ENCODE measurements at places on chromosomes 11 and 22.

DNA sequence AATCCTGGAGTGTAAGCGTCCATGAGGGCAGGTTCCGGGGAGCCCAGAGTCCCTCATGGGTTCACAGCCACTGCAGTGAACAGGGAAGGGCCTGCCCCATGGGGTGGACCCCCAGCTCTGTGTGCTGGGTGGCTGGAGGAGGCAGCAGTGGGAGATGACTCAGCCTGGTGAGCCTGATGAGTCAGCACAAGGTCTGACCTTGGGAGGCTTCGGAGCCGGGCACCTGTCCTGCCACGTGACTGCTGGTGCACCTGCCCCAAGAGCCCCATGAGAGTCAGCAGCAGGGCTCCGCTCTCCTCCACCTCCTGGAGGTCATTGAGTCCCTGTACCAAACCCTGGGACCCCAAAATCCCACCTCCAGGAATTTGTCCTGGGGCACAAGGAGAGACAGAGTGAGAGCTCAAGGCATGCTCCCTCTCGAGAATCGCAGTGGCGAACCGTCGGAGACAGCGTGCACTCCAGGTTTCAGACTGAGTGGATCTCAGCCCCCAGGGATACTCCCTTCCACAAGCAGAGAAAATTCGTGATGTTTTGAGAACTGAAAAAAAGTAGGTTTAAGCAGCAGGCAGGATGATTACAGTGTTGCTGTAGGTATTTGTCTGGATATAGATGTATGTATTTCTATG, 1221.7 kb downstream of the BRD1 start:
- DNase-seq: no peak

DNA sequence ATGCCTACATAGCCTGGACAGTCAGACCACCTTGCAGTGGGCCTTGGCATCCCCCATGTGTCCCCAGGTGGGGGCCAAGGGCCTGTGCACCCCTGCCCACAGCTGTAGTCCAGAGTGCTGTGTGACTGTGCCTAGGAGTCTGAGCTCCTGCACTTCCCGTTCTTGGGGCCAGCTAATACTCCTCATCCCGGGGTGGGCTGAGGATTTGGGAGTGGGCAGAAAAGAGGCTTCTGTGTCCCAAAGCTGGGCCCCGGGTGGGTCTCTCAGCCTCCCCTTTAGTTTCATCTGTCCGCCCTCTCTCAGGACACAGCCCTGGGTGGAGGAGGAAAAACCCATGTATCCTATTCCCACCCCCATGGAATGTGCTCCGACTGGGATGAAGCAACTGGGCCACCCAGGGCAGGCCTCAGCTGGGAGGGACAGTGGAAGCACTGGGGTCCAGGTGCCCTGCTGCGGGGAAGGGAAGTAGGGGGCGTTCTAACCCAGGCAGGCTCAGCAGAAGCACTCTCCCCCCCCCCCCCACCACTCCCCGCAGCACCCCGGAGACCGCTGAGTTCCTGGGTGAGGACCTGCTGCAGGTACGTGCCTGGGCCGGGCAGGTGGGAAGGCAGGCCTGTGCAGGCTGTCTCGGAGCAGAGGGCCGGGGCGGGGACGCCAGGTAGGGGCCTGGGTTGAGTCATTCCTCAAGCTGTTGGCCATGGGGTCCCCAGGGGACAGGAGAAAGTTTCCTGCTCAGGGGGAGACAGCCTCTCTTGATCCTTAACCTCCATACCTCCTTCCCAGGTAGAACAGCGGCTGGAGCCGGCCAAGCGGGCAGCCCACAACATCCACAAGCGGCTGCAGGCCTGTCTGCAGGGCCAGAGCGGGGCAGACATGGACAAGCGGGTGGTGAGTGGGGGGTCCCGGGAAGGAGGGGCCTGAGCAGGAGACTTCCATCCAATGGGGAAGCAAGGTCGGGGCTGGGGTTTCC, 1.4 kb downstream of the SH3BP1 start:
- peak; percentile 38 for DNase-seq

- no peak for DNase-seq
Observed at GRCh38 chr11:65864706-65865471, 4.7 kb downstream of the MUS81 start.

DNA sequence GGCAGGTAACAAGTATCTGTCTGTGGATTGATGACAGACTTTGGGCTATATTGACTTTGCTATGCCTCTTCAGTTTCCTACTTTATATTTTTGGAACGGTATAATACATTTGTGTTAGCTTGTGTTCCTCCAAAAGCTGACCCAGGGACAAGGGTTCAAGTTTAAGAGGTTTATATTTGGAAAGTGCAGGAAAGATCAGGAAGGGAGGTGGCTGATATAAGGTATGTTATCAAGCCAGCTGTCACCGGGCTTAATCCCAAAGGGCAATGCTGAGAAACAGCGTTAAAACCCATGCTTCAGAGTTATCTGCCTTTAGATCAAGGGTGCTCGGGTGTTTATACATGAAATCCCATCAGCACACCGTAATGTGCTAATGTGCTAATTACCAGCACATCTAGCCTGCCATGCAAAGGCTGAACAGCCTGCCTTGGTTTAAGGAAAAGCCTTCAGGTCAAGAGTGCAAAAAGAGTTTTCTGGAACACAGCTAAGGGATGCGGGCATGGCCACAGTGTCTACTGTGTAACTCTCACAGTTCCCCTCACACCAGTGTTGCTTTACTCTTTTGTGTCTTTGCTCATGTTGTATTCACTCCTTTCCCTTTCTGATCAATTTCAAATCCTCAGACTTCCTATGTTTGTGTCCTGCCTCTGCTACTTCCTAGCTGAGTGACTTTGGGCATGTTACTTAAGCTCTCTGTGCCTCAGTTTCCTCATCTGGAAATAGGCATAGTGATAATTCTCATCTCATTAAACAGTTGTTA, 77.5 kb downstream of the BDNF start:
- no peak for DNase-seq

DNA sequence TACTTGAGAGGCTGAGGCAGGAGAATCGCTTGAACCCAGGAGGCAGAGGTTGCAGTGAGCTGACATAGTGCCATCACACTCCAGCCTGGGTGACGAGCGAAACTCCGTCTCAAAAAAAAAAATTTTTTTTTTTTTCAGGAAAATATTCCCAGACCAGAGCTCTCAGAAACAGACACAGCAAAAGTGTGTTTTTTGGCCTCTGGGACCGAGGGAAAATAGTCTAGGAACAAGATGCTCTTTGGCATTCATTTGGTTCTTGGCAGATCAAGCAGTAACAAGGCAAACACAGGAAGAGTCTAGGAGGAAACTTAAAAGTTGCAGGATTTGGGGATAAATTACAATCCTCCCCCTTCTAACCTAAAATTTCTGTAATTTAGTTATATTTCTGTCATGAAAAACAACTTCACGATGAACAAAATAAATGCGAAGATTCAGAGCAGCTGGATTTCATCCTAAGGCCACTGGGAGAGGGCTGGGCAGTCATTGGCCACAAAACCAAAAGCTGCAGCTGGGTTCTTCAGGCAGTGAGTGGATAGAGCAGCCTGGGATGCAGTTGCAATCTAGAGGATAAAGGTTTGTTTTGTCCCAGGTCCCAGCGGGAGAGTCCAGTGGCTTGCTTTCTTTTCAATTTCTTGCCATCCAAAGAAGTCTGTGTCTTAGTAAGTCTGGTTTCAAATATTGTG, 19.7 kb downstream of the ATG16L2 start:
- DNase-seq: no peak

GRCh38 chr11:70108250-70108649, 30.1 kb downstream of the ANO1 start:
- no peak for DNase-seq

DNA sequence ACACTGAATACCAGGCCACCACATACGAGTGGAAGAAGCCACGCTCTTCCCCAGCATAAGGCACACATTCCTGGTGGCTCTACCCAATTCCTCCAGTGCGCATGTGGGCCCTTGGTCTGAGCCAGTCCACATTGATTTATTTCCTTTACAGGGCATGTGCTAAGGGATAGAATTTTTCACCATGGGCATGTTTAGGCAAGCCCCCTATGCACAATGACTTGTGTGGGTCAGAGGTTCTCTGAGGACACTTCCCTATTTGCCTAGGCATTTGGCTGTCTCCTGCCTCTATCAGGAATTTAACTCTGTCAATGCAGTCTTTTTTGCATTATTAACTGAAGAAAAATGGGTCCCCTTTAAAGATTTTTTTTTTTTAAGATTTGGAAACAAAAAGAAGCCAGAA, 718.1 kb downstream of the NTM start:
- DNase-seq: no peak

DNA sequence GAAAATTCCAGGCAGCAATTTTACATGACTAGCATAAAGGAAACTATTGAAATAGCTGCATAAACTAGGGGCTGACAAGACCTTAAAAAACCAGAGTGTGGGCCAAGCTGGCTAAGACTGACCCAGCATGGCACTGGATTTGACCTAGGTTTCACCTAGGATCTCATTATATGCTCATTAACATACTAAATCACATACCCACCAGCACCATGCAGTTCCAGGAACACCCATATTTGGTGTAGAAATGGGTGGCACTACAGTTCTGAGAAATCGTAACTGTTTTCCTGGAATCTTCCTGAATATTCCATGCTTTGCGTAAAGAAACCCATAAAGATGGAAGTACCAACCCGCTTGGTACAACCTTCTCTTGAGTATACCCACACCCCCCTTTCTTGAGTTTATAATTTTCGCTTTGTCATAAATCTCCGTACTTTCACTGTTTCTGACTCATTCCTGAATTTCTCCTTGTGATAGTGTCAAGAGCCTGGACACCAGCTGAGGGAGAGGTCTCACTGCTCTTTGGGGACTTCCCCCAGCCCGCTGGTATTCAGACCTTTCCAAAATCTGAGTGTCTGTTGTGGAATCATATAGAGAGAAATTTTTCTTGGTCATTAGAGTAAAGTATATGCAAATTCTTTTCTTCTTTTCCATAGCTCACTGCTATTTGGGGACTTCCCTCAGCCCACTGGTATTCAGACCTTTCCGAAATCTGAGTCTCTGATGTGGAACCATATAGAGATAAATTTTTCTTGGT, 55.1 kb downstream of the MTMR3 start:
- DNase-seq: no peak

DNA sequence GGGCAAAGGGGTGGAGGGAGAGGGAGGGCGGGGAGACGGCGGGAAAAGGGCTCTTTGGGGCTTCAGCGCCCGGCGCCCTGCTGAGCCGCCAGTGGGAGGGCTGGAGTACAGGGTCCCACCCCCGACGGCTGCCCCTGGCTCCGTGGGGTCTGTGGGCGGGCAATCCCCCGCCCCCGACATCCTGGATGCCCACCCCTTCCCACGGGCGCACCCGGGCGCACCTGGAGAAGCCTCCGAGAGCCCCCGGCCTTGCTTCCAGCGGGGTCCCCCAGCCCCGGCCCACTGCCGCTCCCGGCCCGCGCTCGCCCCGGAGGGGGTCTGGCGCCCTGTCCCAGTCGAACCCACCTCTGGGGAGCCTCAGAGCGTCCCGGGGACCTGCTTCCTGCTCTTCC, 394 bp downstream of the CHRM4 start:
- DNase-seq: no peak

DNA sequence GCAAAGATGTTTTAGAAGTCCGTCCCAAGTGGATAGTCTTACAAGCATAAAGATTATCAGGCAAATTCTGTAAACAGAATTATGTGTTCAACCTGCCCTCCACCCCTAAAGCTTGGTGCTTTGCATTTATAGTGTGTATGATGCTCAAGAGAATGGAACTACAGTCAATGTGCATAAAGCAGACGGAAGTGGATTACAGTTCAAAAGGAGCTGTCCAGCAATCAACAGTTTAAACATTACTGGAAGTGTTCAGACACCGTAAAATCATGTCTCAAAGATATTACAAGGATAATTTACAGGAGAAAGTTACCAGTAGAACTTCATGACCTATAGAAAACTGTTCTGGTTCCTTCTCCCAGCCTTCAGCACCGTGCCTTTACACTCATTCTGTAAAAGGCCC, 1.0 kb downstream of the RIC3 start:
- no peak for DNase-seq

GRCh38 chr11:61711498-61711897, 31.3 kb downstream of the DAGLA start:
- no peak for DNase-seq

DNA sequence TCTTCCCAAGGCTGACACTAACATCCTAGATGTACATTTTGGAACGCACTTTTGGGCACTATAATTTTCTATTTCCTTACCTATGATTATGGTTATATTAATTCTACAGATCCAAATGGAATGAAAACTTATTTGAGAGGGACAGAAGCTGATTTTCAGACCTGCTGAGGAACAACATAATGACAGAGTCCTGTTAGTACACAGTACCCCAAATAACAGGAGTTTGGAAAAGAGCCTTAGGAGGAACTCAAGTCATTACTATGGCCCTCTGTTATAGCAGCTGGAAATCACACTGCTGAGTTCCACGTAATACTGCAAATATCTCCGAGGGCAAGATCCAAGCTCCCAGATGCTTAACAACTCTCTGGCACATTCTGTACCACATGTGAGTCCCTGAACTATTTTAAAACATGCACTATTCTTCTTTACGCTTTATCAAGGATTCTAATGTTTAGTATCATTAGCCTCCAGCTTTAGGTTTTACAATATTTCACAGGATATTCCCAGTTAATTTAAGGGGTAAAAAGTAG, 1027.7 kb upstream of the CCDC90B start:
- DNase-seq: no peak

- DNase-seq: no peak
Observed at GRCh38 chr22:21837248-21837979, 30.0 kb downstream of the MAPK1 start.

- DNase-seq: no peak
Observed at GRCh38 chr22:43176090-43176489, 10.8 kb downstream of the TTLL12 start.

DNA sequence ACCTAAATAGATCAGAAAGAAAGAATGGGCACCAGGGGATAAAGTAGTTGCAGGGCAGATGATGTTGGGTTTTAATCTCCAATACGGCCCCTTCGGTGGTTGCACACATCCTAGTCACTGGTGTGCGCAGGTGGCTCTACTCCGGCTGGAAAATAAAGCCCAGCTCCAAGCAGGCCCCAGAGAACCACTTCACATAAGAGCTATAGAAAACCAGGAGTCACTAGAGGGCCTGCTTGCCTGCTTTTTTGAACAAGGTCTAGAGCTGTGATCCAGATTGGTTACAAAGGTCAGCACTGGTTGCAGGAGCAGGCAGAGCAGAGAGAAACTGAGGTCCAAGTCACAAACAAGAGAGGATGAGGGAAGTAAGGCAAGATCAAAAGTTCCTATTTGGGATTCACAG, 41.5 kb upstream of the MS4A8 start:
- DNase-seq: no peak

- DNase-seq: no peak
Observed at GRCh38 chr11:65861533-65862183, 1.4 kb downstream of the MUS81 start.

DNA sequence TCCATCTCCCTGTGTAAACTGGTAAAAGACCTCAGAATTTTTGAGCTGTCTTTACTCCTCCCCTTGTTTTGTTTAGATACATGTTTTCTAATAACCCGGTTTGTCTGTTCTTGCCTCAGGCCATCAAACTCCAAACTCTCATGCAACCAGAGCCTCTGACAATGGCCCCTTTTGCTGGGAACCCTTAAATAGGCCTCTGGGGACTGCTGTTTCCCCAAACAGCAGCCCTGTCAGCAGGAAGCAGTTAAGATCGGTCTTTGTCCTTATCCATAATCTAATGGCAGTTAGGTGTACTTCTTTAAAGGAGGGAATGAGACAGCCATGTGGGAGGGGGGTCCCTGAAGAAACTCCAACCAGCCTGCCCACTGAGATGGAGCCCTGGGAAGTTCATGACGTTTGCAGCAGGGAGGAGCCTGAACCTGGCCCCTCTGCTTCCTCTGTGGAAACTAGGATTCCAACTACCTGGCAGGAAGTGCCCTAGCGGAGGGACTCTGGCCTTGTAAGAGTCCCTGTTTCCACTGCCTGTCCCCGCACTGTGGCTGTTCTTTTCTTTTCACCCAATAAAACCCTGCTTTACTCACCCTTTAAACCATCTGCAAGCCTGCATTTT, 1354.4 kb downstream of the LRRC4C start:
- no peak for DNase-seq

- no peak for DNase-seq
Observed at GRCh38 chr22:41920271-41920976, 5.5 kb upstream of the SHISA8 start.
